ENCODE measurements at places on chromosomes 6 and 20. TPM values are rescaled to one million over a fixed set of nuclear protein-coding genes. Genes with fewer than 3 reads are reported as not detected.

DNA sequence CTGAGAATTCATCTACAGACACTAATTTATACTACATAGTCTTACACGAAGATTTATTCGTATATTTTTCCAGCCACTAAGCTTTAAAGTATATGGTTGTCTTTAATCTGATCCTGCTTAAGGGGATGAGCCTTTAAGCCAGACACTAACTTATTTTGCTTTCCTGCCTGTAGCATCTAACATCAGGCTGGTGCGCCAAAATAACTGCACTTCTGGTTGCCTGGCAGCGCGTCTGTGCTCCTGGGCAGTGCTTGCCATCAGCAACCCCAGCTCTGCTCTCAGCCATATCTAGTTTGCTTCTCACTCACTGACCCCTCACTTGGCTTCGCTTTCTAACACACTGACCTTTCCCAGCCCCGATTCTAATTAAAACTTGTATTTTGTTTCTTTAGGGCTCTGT is 21.8 kb downstream of the HMGCLL1 start:
- no peak for DNase-seq

GRCh38 chr20:52217689-52218395 is 26.3 kb upstream of the ZFP64 start:
- no peak for DNase-seq

GRCh38 chr6:37311741-37312473 is 41.9 kb upstream of the RNF8 start:
- DNase-seq, result no peak

DNA sequence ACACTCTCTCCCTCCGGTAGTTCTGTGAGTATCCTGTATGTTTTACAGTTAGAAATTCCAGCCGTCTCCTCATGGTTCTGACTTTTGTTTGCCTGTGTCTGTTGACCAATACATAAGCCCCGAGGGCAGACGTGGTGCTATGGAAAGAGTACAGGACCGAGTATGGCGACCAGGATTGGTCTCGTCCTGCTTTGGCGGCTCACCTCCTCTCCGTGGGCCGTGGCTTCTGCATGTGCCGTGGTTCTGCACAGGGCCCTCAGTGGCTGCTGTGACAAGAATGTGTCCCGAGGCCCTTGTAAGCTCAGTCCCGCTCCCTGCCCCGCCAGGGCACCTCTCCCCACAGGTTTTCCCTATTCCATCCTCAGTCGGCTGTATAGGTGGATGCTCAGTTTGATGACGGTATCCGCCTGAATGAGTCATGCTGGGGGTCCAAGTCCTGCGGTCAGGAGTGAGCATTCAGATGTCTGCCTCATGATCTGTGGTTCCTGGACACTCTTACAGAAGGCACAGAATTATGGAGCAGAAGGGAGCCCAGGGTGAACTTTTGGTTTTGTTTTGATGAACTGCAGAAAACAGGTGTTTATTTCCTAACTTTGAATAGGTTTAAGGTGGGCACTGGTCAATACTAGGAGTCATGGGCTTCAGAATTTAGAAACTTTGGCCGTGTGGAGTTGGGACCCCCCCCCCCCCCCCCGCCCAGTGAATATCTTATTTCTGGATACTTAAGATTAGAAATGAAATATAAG is 1.2 kb downstream of the ARFGAP1 start:
- DNase-seq, result no peak

Gene JPH2
- 1.8 TPM for polyA plus RNA-seq

GRCh38 chr6:136822046-136822375 is 381 bp upstream of the PEX7 start:
- DNase-seq, result no peak
